ENCODE measurements at places on chromosomes 1 and 21.
A peak's percentile ranks its signal among the peaks of the same experiment; 100 is the strongest.

DNA sequence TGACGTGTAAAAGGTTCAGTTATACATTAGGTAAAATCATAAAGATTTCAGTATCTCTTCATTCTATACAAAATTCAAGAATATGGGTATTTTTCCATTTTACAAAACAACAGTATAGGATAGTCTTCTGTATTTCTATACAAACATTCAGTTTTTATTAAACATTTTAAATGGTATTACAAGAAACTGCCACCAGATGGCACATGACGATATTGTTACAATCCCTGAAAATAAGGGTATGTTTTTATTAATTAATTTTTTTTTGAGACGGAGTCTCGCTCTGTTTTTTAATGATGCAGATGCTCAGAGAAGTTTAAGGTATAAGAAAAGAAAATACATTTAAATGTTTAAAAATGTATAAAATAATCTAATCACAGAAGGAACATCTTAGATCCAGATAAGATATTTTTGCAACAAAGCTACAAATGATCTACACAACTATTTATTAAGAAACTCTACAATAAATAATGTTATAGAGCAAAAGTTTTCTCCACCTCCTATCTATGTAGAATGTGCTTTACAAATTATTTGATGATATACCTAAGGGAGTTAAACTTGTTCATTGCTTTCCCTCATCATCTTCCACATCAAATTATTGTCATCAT, 23.5 kb upstream of the RSBN1 start:
- no peak for DNase-seq

- no peak for DNase-seq
Measured at GRCh38 chr21:29130270-29130969, at the start of gene MAP3K7CL. MAP3K7CL (plus strand) TSS chr21:29130644; CDS start chr21:29133345, 2,701 bp downstream.

DNA sequence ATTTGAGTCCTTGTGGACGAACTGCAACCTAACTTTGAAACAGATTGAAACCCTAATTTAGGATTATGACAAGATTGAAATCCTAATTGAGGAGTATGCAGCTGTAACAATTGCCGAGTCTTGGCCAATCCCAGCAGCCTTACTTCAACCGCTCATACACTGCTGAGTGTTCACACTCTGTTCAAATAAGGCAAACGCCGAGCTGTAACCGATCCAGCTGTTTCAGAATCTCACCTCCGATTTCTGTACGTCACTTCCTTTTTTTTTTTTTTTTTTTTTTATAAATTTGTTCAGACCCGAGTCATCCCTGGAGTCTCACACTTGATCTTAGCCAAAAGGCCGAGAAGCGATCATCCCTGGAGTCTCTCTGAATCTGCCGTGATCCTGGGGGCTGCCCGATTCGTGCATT, 22.3 kb upstream of the ATP5PO start:
- DNase-seq: no peak

GRCh38 chr1:212367474-212368072, 47.1 kb downstream of the PACC1 start:
- DNase-seq: no peak

GRCh38 chr1:205977402-205978014, 25.7 kb downstream of the RAB7B start:
- peak; percentile 77 for DNase-seq

DNA sequence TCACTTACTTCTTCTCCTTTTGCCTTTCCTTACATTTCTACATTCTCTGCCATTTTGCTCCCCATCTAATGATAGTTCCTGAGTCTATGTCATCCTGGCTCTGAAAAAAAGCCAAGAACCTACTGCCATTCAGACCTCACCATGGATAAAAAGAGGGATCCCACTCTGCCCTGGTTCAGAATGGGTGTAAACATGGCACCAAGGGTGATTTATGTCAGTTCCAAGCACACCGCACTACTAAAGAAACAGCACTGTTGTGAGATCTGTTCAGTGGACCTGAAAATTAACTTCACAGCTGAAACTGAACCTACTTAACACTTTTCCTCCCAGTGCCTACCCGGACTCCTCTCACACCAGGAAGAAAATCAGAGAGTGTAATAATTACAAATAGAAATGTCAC, 72.3 kb upstream of the NTPCR start:
- no peak for DNase-seq

GRCh38 chr1:30745156-30745833, 12.3 kb downstream of the LAPTM5 start:
- no peak for DNase-seq

DNA sequence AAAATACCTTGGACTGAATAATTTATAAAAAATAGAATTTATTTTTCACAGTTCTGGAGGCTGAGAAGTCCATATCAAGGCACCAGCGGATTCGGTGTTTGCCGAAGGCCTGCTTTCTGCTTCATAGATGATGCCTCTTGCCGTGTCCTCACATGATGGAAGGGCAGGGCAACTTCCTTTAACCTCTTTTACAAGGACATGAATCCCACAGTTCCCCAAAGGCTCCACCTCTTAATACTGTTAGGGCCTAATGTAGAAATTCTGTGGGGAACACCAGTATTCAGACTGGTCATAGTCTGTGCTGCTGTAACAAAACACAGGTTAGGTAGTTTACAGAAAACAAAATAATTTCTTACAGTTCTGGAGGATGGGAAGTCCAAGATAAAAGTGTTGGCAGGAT, 25.9 kb downstream of the DYRK1A start:
- no peak for DNase-seq

DNA sequence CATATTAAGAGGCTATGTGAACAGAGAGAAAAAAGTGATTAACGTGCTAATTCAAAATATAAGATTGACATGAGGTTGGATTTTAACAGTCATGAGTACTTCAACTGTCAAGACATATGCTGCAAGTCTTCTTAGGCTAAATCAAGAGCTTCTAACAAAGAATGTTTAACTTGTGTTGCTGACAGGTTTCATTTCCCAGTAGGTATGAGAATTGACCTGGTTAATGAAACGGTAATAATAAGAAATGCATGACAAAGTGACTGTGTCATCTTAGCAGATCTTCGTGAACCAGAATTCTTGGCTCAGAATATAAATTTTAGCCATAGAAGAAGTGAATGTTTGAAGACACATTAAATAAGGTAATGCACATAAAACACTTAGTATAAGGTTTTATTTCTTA, 132.6 kb upstream of the PTGFR start:
- no peak for DNase-seq

DNA sequence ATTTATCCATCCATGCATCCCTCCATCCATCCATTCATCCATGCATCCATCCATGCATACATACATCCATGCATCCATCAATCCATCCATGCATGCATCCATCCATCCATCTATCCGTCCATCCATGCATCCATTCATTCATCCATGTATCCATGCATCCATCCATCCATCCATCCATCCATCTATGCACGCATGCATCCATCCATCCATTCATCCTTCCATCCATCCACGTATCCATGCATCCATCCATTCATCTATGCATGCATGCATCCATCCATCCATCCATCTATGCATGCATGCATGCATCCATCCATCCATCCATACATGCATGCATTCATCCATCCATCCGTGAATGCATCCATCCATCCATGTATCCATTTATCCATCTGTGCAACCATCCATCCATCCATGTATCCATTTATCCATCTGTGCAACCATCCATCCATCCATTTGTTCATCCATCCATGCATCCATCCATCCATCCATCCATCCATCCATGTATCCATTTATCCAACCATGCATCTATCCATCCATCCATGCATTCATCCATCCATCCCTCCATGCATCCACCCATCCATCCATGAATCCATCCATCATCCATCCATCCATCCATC, 30.3 kb upstream of the TINAGL1 start:
- no peak for DNase-seq

GRCh38 chr1:54352755-54353154, 53.4 kb downstream of the SSBP3 start:
- DNase-seq: no peak

GRCh38 chr1:110390096-110390495, 730 bp downstream of the SLC16A4 start:
- no peak for DNase-seq

DNA sequence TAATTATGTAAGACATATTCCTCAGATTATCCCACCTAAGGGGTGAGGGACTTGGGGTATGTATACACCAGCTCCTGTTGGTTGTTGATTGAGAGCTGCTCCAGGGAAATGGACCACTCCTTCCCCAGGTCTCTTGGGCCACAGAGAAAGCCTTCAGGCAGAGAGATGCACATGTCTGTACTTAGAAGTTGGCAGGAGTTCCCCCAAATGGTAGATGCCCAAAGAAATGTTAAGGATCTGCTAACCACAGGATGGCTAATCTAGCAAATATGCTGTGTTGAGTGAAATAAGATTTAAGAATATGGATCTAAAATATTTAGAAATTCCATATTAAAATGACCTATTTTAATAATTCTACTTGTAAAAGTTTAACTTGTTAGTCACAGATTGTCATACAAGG, 100.8 kb upstream of the DNAH14 start:
- no peak for DNase-seq

- DNase-seq: no peak
Measured at GRCh38 chr21:31501926-31502325, 157.6 kb upstream of the SOD1 start.

- no peak for DNase-seq
Measured at GRCh38 chr1:58885998-58886397, 102.2 kb upstream of the JUN start.

GRCh38 chr1:198437332-198437731, 103.1 kb downstream of the ATP6V1G3 start:
- DNase-seq: no peak

- no peak for DNase-seq
Measured at GRCh38 chr1:25977801-25978200, 20.1 kb downstream of the PAFAH2 start.

GRCh38 chr1:159171688-159172501, 480 bp downstream of the CADM3 start:
- DNase-seq: peak; percentile 33

- DNase-seq: no peak
Measured at GRCh38 chr1:109984190-109984455, 442 bp upstream of the AHCYL1 start.

DNA sequence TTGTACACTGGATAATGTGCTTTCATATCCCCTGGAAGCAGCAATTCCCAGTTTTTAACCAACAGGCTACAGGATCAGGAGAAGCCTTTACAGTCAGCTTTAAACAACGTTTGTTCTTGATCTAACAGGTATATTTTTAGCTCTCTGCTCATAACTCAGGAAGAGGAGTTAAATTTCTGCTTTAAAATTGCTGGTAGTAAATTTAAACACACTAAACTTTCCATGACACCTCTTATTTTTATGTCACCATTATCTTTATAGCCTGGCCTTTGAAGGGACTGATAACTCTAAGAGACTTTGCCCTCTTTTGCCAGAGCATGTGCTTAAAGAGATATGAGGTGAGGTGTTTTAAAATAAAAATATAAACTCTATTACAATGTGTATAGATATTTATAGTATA, 119.6 kb upstream of the BRINP3 start:
- DNase-seq: no peak

DNA sequence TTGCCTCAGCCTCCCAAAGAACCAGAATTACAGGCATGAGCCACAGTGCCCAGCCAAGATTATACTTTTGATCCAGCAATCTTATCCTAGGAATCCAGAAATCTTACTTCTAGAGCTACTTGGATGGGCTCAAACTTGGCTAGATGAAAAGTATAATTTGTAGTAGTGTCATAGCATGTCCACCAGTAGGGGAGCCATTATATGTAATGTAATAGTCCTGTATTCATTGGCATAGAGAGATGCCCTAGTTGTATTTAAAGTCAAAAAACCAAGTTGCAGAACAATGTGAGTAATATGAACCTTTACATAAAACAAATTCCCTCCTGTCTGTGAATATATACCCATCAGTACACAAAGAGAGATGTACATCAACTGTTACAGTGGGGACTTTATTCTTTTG, 83.9 kb downstream of the NOS1AP start:
- no peak for DNase-seq

DNA sequence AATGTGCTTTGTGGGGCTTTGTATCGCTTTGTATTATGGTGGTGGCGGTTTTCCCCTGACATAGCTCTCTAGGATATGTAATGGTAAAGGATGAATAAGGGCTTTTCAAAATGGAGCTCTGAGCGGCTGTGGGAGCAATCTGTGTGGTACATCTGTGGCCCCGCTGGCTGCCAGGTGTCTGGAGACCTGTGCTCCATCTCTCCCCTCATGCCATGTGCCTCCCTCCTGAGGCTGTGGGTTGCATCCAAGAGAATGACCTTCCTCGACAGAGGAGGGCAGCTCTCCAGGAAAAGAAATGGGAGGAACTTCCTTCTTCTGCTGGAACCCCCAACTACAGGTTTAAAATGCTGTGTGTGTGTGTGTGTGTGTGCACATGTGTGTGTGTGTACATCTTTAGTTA, 78.7 kb downstream of the RYR2 start:
- DNase-seq: no peak

GRCh38 chr1:225544263-225544662, 108.7 kb downstream of the ENAH start:
- no peak for DNase-seq

- no peak for DNase-seq
Measured at GRCh38 chr1:238340989-238341388, 450.3 kb upstream of the ZP4 start.

DNA sequence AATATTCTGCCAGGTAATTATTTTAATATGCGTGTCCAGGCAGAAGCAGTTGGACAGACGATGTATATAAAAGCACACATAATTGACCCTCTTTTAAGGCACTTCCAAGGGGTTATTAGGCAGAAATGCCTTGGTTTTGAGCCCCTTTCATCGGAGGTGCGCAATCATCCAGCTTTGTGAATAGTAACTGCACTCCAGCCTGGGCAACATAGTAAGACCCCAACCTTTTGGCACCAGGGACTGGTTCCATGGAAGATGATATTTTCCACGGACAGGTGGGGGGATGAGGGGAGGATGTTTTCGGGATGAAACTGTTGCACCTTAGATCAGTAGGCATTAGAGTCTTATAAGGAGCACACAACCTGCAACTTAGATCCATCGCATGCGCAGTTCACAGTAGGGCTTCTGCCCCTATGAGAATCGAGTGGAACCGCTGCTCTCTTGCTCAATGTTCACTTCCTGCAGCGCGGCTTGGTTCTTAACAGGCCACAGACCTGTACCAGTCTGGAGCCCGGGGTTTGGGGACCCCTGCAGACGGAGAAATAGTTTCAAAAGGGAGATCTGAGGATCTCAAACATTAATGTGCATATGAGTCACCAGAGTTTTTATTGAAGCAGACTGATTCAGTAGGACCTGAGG, 1.8 kb upstream of the MCOLN2 start:
- DNase-seq: peak; percentile 2

DNA sequence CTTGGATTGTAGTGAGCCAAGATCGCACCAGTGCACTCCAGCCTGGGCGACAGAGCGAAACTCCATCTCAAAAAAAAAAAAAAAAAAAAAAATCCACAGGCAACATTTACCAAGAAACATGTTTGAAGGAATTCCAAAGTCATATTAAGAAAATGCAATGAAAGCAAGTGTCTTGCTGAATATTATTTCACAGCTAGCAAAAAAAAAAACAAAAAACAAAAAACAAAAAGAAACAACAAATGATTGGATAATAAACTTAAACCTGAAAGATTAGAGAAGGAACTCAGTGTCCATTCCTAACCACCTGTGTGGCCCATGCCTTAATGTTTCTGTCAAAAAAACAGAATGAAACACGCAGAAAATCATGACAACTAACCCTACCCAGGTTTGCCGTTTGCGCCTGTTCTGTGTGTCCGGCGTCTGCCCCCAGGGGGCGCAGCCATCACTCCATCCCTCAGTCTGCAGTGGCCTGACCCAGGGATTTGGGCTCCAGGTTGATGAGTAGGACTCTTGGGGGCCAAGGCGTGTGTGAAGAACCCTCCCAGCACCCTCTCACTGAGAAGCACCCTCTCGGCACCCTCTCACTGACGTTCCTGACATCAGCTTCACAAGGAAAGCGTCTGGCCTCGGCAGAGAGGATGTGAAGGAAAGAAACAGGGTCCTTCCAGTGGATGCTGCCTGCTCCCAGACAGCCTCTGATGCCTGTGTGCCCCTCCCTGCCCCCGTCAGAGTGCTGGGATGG, 19.2 kb upstream of the PTTG1IP start:
- DNase-seq: peak; percentile 67
